GM23248 (cell line): ENCODE measurements at places on chromosomes 3 and 15. TPM values are rescaled to one million over a fixed set of nuclear protein-coding genes. Genes with fewer than 3 reads are reported as not detected.

Gene GPR156
- not detected in 2 replicates for total RNA-seq

Gene CAMK2N2
- total RNA-seq, result 0.11 TPM in 1 of 2 replicates, not detected in the other

DNA sequence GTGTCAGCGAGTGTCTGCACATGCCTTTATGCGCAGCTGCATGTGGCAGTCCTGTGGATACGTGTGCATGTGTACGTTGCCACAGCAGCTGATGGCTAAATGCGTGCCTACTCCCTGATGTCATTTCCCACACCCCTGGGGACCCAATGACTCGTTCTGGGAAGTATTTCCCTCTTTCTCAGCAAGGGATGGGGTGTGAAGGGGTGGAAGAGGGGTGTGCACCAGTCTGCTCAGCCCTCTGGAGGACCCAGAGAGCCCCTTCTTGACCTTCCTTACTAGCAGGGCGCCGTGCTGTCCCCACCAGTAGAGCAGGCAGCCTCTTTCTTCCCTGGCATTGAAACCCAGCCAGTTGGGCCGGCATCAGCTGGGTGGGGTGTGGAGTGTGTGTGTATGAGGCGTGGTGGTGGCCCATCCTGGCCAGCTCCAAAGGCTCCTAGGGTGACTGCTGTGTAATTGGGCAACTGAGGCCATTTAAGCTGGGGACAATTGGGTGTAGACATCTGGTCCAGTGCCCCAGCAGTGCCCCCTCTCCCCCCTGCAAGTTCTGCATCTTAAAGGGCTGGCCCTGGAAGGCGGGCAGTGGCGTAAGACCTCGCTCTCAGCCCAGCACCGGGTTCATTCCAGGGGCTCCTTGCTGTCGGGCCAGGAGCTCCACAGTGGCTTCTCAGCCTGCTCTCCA, 19.2 kb downstream of the SNX33 start:
- DNase-seq, result peak; percentile 100

Gene SPINT1
- total RNA-seq, result 7.8 TPM in 1 of 2 replicates, not detected in the other

DNA sequence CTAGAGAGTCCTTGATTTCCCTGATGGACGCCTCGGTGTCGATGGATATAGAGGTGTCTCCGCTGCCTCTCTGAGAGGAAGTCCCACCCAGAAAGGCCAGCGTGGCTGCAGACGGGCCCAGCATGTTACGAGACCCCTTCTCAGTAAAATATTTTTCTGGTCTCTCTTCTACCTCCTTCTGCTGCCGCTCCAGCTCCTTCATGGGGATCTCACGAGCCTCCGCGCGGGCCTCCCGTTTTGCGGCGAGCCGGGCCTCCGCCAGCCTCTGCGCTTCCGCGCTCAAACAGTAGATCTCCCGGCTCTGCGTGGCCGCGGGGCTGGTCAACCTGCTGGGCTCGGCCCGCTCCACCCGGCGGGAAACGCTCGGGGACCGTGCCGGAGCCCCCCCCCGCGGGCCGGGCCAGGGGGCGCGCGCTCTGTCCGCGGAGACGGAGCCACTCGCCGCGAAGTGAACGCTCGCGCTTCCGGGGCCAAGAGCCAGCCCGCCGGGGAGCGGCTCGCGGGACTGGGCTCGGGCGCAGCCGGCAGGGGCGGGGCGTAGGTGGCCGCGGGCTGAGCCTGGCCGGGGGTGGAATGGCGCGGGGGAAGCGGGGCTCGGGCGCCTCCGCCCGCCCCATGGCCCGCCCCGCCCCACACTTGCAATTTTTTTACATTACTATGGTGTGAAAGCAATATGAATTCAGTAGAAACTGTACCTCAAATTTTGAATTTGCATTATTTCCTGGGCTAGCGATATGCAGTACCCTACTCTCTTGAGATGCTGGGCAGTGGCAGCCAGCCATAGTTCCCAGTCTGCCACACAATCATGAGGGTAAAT, 10.2 kb upstream of the KCNMB3 start:
- peak; percentile 86 for DNase-seq

DNA sequence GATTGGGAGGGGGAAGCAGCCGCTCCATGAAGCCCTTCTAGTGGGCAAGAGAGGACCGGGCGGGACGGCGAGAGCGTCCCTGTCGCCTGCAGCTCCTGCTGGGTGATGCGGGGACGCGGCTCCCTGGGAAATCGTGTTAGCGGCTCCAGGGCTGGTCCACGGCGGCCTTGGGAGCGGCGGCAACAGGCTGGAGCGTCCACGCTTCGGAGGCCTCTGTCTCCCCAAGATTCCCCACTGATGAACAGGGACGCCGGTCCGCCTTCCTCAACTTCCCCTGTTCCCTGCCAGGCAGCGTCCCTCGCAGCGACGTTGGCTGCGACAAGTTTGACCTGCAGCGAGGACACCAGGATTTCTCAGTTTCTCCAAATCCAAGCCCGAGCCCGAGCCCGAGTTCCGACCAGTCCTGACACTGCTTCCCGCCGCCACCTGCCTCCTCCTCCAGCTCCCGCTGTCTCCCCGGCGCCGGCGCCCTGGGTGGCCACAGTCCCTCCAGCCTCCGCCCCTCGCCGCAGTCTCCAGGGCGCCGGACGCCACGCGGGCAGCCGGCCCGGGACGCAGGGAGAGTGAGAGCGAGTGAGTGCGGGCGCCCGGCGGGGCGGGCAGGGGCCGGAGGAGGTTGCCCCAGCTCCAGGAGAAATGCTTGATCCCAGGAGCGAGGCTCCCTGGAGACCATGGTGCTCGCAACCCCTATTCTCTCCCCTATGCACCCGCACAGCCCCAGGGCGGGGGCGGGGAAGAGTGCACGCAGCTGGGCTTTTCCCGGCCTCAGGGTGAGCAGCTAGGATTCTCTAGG, 78.1 kb upstream of the RNF7 start:
- DNase-seq, result peak; percentile 88

- peak; percentile 42 for DNase-seq
These were observed 3.6 kb upstream of the MYH15 start for GRCh38 chr3:108513961-108514360.

GRCh38 chr3:74004386-74004785, 379.6 kb upstream of the PDZRN3 start:
- no peak for DNase-seq

- DNase-seq, result peak; percentile 42
These were observed 1.2 kb upstream of the MME start for GRCh38 chr3:155078711-155079467.

Gene MAP6D1
- total RNA-seq, result 2.5 and 5.5 TPM in 2 replicates
